Activated CD4-positive, CD25-positive, alpha-beta regulatory T cell treated with anti-CD3 and anti-CD28 coated beads, Interleukin-2, amount 50 U/mL, for 16 hours (primary cell): ENCODE measurements at places on chromosomes 11 and 22.

- DNase-seq = no peak
Observed at GRCh38 chr22:20750461-20751184, 23.3 kb upstream of the SERPIND1 start.

GRCh38 chr11:5992604-5993251 lies 5.9 kb upstream of the OR52L1 start:
- DNase-seq = no peak

GRCh38 chr11:83835423-83835822 lies 549.3 kb upstream of the CCDC90B start:
- no peak for DNase-seq

GRCh38 chr22:20107471-20107901 lies 8.4 kb upstream of the RANBP1 start:
- DNase-seq = no peak

GRCh38 chr11:47616726-47617416 lies 22.7 kb upstream of the C1QTNF4 start:
- no peak for DNase-seq

- DNase-seq = no peak
Observed at GRCh38 chr22:23789638-23790037, 2.9 kb downstream of the SMARCB1 start.

DNA sequence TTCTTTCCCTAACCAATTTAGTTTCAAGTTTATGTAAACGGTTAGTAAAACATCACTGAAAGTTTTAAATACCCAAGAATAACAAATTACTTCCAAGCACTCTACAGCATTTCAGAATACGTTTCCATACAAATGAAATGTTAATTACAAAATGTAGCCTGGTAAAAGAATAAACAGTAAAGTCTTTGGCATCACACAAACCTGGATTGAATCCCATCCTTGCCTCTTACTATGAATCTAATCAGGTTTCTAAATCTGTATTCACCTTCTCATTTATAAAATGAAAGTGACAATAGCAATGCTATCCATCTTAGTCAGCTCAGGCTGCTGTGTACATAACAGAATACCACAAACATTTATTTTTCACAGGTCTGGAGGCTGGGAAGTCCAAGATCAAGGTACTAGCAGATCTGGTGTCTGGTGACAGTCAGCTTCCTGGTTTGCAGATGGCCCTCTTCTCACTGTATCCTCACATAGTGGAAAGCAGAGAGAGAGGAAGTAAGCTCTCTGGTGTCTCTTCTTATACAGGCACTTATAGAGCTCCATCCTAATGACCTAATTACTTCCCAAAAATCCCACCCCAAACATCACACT lies 19.2 kb downstream of the FAM168A start:
- DNase-seq = no peak

- no peak for DNase-seq
Observed at GRCh38 chr11:24390762-24391161, 106.1 kb upstream of the LUZP2 start.

- no peak for DNase-seq
Observed at GRCh38 chr11:113014262-113015097, 53.3 kb downstream of the NCAM1 start.

DNA sequence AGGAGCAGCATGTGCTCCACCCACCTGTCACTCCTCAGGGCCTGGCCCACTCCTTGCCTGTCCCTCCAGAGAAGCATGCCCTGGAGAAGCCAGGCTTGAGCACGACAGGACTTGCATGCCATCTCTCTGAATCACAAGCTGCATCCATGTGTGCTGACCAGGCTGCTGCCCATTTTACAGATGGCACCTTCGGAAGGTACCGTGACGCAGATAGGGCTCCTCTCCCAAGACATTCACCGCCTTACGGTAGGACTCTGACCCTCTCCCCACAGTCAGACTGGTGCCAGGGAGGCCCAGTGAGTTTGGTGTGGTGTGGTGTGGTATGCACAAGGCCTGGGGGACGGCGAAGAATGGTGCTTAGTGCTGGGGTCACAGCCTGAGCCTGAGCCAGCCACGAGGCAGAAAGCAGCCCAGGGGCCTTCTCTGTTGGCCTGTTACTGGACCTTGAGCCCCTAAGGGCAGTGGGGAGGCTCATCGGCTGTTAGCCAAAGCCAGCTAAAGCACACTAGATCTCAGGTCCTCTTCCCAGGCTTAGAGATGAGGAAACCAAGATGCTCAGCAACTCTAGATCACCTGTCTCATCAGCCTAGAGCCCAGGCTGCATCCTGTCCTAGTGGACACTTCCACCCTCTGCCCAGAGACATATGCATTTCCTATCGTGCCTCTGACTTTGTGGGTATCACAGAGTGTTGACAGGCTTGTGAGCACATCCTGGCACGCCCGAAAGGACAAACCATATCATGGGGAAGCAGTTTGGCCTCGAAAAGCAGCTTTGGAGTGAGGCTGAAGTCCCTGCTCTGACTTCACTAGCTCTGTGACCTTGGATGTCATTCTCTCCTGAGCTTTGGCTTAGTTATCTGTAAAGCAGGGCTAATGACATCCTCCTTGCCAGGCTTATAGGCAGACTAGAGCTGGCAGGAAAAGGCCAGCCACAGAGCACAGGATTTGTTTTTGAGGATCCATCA lies 17.8 kb downstream of the CYB5R2 start:
- no peak for DNase-seq

- DNase-seq = no peak
Observed at GRCh38 chr22:23094695-23095681, 24.7 kb downstream of the GNAZ start.

GRCh38 chr22:31520051-31520450 lies 23.7 kb downstream of the SFI1 start:
- no peak for DNase-seq

DNA sequence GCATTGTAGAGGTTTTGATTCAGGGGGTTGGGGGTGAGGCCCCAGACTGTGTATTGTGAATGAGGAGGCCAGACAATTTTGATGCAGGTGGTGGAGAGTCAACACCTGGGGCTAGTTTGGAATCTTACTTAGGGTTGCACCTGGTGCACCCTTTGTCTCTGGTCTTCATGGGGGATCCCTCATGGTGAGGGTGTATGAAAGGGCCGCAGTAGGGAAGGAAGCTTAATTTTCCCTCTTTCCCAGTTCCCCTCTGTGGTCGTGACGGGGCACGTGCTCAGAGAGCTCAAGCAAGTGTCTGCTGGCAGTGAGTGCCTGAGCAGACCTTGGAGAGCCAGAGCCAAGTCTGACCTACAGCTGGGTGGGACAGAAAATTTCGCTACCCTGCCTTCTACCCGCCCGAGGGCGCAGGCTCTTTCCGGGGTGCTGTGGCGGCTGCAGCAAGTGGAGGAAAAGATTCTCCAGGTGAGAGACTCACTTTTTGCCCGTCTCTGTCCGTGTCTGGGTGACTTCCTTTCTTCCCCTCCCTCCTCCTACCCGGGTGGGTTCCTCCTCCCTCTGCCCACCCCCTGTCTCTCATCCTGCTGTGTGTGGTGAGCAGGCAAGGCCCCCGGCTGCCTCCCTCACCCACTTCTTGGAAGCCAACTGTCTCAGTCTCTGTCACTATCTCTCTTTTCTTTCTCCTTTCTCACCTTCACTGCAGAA lies 131.7 kb downstream of the MICAL2 start:
- DNase-seq = no peak

DNA sequence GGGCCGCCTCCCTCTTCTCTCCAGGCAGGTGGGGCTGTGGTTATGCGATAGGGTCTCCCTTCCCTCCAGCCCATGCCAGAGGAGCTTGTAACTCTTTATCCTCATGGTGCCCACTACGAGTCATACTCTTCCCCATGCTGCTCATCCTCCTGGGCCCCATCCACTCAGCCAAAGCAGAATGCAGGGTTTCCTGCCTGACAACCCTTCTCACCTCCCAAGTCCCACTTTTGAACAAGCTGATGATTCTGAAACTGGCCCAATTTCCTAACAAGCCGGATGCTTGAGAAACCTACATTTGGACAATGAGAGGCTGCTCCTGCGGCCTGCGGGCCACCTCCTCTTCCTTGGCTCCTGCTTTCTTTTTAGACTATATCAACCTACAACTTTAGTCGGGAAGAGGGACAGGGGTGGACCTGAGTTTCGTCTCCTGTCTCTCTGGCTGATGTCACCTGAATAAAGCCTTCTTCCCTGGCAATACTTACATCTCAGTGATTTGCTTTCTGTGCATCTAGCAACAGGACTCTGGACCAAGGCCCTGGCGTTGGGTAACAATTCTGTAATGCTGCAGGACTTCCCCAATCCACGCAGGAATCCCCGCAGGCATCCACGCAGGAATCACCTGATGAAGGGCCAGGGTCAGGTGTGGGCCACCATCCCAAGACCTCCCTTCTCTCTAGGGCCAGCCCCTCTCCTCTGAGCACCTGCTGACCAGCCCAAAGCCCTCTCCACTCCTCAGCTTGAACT lies 1.5 kb upstream of the NDUFS8 start:
- no peak for DNase-seq

GRCh38 chr11:57216463-57216862 lies 20.6 kb downstream of the APLNR start:
- DNase-seq = no peak

- no peak for DNase-seq
Observed at GRCh38 chr11:27907091-27907490, 200.9 kb downstream of the KIF18A start.

- no peak for DNase-seq
Observed at GRCh38 chr11:125371431-125371935, 124.6 kb downstream of the FEZ1 start.

- no peak for DNase-seq
Observed at GRCh38 chr22:22769434-22770279, 118.0 kb upstream of the IGLL5 start.

DNA sequence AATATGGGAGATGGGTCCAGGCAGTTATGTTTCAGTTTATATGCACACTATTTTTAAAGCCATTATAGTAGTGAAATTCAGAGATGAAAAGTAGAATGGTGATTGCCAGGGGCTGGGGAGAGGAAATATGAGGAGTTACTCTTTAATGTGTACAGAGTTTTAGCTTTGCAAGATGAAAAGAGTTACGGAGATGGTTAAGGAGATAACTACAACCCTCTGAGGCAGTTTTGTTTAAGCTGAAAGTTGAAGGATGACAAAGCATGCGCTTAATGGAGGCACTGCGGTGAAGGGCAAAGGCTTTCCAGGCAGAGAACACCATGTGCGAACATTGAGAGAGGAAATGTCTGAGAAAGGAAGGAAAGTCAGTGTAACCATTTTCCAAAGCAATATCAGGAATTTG lies 18.2 kb upstream of the BMAL1 start:
- no peak for DNase-seq

DNA sequence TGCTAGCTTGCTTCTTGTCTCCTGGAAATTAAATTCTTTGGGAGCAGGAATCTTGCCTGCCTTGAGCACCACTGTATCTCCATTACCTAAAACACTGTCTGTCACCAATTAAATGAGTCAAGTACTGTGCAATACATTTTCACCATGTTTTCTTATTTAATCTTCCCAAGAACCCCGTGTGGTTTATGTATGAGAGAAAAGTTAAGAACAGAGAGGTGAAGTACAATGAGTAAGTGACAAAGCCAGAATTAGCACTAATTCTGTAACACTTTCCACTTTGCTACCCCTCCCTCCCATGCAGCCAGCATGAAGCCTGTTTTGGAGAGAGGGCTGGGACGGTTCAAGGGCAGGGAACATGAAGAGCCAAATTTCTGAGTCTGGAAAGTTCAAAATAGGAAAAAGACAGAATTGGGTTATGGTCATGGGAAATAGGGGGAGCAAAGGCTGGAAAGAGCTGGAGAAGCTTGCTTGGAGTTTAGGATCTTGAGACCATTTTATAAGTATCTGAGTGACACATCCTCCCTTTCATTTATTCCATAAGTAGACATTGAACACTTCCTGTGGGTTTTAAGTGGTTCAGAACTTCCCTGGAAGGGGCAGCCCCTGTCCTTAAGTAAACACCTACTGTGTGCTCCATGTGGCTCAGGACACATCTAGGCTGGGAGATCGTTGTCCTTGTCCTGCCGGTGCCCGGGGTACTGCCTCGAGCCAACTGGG lies 60.5 kb upstream of the CHST1 start:
- no peak for DNase-seq

DNA sequence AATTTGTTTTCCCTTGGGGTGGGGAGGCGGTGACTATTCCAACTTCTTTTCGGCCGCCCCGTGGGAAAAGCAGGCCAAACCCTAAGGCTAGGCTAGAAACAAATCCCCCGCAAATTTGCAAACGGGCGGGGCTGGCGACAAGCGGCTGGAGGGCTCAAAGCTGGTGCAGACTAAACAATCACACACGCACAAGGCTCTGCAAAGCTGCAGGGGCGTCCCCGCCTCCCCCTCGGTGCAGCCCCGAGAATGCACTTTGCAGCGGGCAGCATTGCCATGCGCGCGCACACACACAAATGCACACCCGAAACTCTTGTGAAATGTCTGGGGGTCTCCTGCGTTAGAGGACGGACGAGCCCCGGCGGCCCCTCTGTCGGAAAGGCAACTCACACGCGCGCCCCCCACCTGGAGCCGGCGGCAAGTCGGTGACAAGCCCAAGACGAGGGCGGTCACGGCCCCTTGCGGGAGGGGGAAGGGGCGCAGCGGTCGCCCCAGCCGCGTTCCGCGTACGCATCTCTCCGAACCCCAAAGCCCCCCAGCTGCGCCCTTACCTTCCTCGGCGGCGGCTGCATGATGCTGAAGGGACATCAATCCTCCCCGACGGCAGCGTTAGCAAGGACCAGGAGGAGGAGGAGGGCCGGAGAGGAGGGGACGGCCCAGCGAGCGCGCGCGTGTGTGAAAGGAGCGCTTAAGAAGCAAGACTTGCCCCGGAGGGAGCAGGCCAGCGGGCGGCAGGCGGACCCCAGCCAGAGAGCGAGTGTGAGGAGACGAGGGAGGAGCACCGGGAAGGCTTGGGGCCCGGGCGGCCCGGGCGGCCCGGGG lies 600 bp downstream of the FCHSD2 start:
- DNase-seq = peak; percentile 25

GRCh38 chr22:50529897-50530579 lies at the start of gene TYMP:
Gene TYMP, minus strand, starts transcription at chr22:50530012. Its CDS starts 303 bp downstream, at chr22:50529709.
- DNase-seq = no peak

GRCh38 chr11:35029979-35030682 lies 108.8 kb upstream of the CD44 start:
- DNase-seq = no peak

DNA sequence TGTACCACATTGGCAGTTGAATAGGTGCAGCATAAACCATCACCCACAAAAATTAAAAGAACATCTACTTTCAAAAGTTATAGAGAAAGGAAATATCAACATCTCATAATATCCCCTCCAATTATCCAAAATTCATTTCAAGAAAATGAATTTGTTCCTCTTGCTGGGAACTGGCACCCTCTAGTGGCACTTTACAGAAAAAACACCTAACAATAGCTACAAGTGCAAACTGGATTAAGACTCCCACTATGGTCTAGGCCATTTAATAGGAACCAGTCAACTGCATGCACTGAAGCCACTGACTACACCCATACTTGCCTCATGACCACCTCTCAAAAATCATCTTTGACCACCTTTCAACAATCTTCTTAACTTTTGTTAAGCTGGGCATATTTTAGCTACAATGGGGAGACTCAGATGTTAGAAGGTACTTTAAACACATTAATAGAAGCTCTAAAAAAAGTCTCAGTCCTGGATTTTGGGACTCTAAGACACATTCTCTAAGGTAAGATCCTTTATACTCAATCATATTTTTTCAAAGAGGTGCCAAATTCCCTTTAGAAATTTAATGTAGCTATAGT lies 17.3 kb downstream of the TRAF6 start:
- no peak for DNase-seq

- no peak for DNase-seq
Observed at GRCh38 chr11:47233989-47234668, 14.5 kb downstream of the ACP2 start.
